ENCODE measurements at places on chromosomes 3 and 15.

- H3K27ac ChIP-seq: no peak overlapping the region
- DNase-seq: no peak
- H3K27me3 ChIP-seq: no peaks in the 10 kb centered on the region
- no peak overlapping the region for H3K4me3 ChIP-seq
Observed at GRCh38 chr3:179474480-179474879, 23.2 kb upstream of the GNB4 start.

DNA sequence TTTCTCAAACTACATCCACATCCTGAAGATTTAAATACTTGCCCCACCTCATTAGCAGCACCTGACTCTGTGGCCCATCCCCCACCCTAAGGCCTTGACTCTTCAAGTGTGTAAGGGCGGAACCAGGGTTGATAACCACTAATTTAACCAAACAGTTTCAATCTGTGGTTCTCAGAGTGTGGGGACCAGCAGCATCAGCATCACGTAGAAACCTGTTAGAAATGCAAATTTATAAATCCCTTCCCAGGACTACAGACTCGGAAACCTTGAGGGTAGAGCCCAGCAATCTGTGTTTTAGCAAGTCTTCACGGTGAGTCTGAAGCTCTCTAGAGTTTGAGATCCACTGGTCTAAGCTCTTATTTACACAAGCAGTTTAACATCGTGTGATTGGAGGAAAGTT lies 12.4 kb downstream of the GNB4 start:
- no peak overlapping the region for H3K4me3 ChIP-seq
- no peaks in the 10 kb centered on the region for H3K36me3 ChIP-seq
- no peaks in the 10 kb centered on the region for H3K27me3 ChIP-seq
- no peaks in the 10 kb centered on the region for H3K4me1 ChIP-seq

- no peak for DNase-seq
- H3K27me3 ChIP-seq: no peaks in the 10 kb centered on the region
- no peak overlapping the region for H3K4me3 ChIP-seq
- H3K27ac ChIP-seq: no peak overlapping the region
- H3K36me3 ChIP-seq: no peaks in the 10 kb centered on the region
- peaks cover 20% of the 10 kb centered on the region for H3K4me1 ChIP-seq
Observed at GRCh38 chr3:43998836-43999727, 242.6 kb upstream of the TOPAZ1 start.

- no peak overlapping the region for H3K4me3 ChIP-seq
- H3K36me3 ChIP-seq: no peaks in the 10 kb centered on the region
- H3K4me1 ChIP-seq: no peaks in the 10 kb centered on the region
- H3K27ac ChIP-seq: no peak overlapping the region
- no peaks in the 10 kb centered on the region for H3K27me3 ChIP-seq
Observed at GRCh38 chr15:75733761-75734651, 21.4 kb upstream of the CSPG4 start.

DNA sequence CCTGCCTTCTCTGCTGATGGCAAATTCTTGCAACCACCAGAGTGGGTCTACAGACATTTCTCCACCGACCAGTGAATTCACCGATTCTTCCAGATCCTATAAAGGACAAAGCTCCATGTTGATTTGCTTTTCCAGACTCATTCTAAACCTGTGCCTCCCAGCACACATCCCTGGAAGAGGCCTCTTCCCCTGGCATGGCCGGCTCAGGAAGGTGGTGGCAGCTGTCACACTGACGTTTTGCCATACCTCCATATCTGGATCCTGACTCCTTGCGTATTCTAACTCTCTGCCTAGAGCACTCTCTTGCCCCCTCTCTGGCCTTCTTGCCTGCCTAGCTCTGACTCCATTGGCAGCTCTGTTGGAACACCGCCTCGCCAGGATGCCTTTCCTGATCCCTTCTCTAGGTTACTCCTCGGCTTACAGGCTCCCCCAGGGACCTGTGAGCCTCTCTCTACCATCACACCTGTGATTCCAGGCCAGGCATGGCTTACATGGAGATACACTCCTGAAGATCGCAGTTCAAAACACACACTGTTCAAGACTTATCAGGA lies 31.0 kb downstream of the SLCO2A1 start:
- no peak overlapping the region for H3K27ac ChIP-seq
- no peaks in the 10 kb centered on the region for H3K27me3 ChIP-seq
- no peak for DNase-seq

- H3K27me3 ChIP-seq: peaks cover 23% of the 10 kb centered on the region
- H3K4me3 ChIP-seq: no peak overlapping the region
- no peak overlapping the region for H3K27ac ChIP-seq
Observed at GRCh38 chr3:117011687-117012250, 302.2 kb downstream of the TUSC7 start.

- peaks cover 23% of the 10 kb centered on the region for H3K36me3 ChIP-seq
- H3K27ac ChIP-seq: no peak overlapping the region
- H3K27me3 ChIP-seq: no peaks in the 10 kb centered on the region
- no peak overlapping the region for H3K4me3 ChIP-seq
- H3K4me1 ChIP-seq: peaks cover 7% of the 10 kb centered on the region
Observed at GRCh38 chr3:57234613-57235575, 7.4 kb downstream of the APPL1 start.

DNA sequence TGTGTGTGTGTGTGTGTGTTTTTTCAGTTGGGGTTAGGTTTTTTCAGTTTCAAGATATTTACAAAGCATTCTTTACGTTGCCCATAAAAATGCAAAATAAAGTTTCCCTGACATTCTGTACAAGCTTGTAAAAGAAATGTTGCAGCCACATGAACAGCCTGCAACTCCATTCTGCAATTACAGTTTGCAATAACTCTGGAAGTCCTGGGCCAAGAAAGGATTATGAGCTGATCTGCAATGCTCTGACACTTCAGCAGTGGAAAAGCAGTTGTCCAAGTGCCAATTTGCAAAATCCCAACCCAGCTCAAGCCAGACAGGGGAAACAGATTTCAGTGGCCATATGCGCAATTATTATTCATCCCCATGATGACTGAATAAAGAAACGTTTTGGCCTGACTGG lies 322.1 kb downstream of the MEX3B start:
- H3K27ac ChIP-seq: no peak overlapping the region
- no peaks in the 10 kb centered on the region for H3K27me3 ChIP-seq
- no peak for DNase-seq
- no peak overlapping the region for H3K4me3 ChIP-seq
- H3K36me3 ChIP-seq: no peaks in the 10 kb centered on the region

GRCh38 chr3:113685956-113686721 lies 10.3 kb downstream of the USF3 start:
- no peak overlapping the region for H3K27ac ChIP-seq
- no peaks in the 10 kb centered on the region for H3K27me3 ChIP-seq
- no peak for DNase-seq
- H3K4me1 ChIP-seq: no peaks in the 10 kb centered on the region

DNA sequence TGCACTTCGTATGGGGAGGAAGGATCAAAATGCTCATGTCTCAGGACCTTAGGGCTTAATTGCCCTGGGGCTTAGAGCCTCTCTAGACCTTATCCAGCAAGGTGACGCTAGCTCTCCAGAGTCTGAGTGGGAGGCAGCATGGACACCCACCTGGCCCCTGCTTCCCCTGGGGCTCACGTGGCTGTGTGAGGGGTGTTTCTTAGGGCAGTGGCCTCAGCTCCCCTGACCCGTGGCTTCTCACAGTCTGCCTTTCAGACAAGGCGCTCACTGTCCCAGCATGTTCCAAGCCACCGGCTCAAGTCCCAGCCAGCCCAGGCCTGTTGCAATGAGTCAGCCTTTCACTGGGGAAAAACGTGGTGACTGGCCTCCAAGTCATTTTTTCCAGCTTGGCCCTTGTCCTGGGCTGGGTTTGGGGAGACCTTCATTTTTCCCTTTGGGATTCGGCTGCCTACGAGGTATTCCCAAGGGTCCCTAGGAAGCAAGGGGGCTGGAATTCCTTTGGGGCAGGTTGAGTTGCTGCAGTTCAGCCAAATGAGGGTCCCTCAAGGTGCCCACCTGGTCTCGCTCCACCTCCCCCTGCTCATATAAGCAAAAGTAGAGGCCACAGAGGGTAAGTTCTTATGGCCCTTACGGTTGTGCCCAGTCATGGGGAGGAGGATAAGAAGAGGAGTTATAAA lies 15.7 kb downstream of the BHLHE40 start:
- no peaks in the 10 kb centered on the region for H3K27me3 ChIP-seq
- DNase-seq: peak; percentile 92
- no peak overlapping the region for H3K4me3 ChIP-seq

DNA sequence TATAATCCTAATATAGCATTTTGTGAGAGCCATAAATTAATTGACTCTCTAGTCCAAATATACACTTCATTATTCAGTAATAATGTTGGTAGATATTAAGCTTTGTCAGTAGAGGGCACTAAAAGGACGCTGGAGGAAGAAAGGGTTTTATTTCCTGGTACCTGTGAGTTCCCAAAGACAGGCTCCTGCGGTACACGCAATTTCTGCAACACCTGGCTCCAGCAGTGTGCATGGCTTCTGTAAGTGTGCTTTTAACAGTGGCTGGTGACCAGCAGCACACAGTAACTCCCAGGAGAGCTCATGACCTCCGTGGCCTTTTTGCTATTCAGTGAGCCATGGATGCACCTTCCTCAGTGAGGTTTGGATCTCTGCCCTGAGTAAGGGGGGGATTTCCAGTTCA lies 338.3 kb upstream of the ZNF385D start:
- no peaks in the 10 kb centered on the region for H3K36me3 ChIP-seq
- H3K27me3 ChIP-seq: no peaks in the 10 kb centered on the region
- peak; percentile 80 for DNase-seq
- H3K4me1 ChIP-seq: 0 out of 2 replicates have a peak, but pooled peaks cover 4% of the 10 kb centered on the region
- H3K4me3 ChIP-seq: no peak overlapping the region

- no peaks in the 10 kb centered on the region for H3K4me1 ChIP-seq
- H3K36me3 ChIP-seq: no peaks in the 10 kb centered on the region
- DNase-seq: peak; percentile 29
- no peak overlapping the region for H3K4me3 ChIP-seq
Observed at GRCh38 chr15:91694831-91695210, 158.7 kb upstream of the SLCO3A1 start.

GRCh38 chr3:166462891-166463470 lies 625.8 kb upstream of the BCHE start:
- no peak overlapping the region for H3K4me3 ChIP-seq
- DNase-seq: peak; percentile 61
- no peaks in the 10 kb centered on the region for H3K36me3 ChIP-seq
- H3K4me1 ChIP-seq: peaks cover 27% of the 10 kb centered on the region
- H3K27me3 ChIP-seq: no peaks in the 10 kb centered on the region

- DNase-seq: no peak
- H3K4me3 ChIP-seq: no peak overlapping the region
- no peak overlapping the region for H3K27ac ChIP-seq
- H3K27me3 ChIP-seq: no peaks in the 10 kb centered on the region
- H3K36me3 ChIP-seq: no peaks in the 10 kb centered on the region
Observed at GRCh38 chr3:49465270-49466034, 4.6 kb upstream of the DAG1 start.

DNA sequence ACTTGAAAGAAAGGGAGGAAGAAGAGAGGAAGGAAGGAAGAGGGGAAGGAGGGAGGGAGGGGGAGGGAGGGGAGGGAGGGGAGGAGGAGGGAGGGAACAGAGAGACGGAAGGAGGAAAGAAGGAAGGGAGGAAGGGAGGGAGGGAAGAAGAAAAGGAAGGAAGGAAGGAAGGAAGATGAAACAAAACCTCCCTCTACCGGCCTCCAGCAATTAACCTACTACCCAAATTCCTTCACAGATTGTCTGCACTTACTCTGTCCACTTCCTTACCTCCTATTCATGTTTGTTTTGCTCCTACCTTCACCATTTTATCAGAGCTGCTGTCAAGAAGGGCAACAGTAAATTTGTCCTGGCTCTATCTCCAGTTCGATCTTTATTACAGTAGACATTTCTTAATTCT lies 44.6 kb upstream of the BCL6 start:
- no peak for DNase-seq
- no peak overlapping the region for H3K4me3 ChIP-seq
- H3K27me3 ChIP-seq: no peaks in the 10 kb centered on the region
- H3K27ac ChIP-seq: no peak overlapping the region

- H3K36me3 ChIP-seq: no peaks in the 10 kb centered on the region
- no peaks in the 10 kb centered on the region for H3K27me3 ChIP-seq
- no peak overlapping the region for H3K4me3 ChIP-seq
Observed at GRCh38 chr3:129525341-129525968, 3.0 kb upstream of the RHO start.

DNA sequence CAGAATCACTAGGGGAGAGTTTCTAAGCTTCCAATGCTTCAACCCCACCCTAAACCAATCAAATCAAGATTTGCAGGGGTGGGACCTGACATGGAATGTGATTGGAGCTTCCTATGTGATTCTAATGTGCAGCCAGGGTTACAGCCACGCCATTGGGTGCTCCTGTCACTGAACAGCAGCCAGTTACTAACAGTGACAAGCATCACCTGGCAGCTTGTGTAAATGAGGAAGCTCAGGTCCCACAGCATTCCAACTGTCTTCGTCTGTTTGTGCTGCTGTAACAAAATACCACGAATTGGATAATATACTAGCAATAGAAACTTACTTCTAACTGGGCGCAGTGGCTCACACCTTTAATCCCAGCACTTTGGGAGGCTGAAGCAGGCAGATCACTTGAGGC lies 294.9 kb downstream of the SHQ1 start:
- H3K4me1 ChIP-seq: no peaks in the 10 kb centered on the region
- H3K36me3 ChIP-seq: no peaks in the 10 kb centered on the region
- no peak overlapping the region for H3K27ac ChIP-seq
- H3K27me3 ChIP-seq: no peaks in the 10 kb centered on the region
- DNase-seq: peak; percentile 5

DNA sequence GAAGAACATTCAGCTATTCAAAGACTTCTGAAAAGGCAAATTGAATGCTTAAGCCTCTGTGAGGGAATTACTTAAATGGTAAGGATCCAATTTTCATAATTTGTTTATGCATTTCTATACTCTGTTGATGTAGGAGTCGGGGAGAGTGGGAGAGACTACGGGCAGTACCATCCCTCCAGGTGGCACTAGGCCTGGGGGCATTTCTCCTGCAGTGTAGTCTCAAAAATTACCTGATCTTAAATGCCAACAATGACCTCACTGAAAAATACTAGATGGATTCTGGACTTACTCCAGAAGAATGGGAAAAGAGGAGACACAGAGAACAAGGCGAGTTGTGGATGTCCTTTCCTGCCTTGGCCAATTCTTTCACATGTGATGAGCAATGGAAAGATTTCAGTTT lies 77.8 kb upstream of the PLXND1 start:
- DNase-seq: no peak
- no peak overlapping the region for H3K4me3 ChIP-seq
- no peaks in the 10 kb centered on the region for H3K27me3 ChIP-seq
- H3K4me1 ChIP-seq: peaks cover 4% of the 10 kb centered on the region
- H3K27ac ChIP-seq: no peak overlapping the region
